ENCODE measurements at places on chromosomes 13 and 19.

DNA sequence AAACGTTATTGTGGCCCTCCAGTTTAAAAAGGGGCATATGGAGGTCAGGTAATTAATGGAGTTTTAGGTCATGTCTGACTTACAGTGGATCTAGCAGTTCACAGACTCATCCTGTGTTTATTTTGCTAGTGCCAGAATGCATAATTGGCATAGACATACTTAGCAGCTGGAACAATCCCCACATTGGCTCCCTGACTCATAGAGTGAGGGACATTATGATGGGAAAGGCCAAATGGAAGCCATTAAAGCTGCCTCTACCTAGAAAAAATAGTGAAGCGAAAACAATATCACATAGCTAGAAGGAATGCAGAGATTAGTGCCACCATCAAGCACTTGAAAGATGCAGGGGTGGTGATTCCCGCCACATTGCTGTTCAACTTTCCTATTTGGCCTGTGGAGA lies 610.7 kb downstream of the SLITRK5 start:
- DNase-seq: no peak

- DNase-seq: no peak
Observed at GRCh38 chr13:22549126-22549525, 631.7 kb upstream of the SGCG start.

DNA sequence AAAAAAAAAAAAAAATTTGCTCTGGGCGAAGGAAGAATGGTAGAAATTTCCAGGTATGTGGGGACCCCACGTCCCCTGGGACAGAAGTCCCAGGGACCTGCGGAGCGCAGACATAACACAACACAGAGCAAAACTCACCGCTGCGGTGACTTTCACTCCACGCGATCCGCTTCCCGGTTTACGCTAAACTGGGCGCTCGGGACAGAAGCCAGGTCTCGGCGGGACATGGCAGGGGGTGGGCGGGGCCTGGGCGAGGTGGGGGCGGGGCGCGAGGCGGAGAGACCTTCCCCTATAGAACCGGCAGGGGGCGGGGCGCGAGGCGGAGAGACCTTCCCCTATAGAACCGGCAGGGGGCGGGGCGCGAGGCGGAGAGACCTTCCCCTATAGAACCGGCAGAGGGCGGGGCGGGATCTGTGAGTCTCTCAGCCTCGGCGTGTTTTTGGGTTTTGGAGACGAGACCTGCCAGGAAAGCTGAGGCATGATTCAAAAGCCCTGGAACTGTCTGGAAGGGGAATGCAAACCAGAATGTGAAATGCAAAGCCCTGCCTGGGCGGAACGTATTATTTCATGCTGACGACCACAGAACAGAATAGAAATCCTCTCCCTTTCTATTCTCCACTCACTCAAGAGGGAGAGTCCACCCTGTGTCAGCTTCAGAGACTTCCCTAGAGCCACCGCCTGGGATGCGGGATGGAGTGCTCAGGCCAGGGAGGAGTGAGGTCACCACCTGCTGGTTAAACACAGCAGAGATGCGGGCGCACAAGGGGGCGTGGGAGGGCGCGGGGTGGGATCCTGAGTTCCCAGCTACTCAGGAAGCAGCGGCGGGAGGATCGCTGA lies 20.2 kb upstream of the ERVV-1 start:
- DNase-seq: peak; percentile 49

GRCh38 chr19:10747674-10748073 lies 29.8 kb downstream of the DNM2 start:
- DNase-seq: no peak

- DNase-seq: no peak
Observed at GRCh38 chr13:101262306-101262705, 154.0 kb downstream of the NALCN start.

DNA sequence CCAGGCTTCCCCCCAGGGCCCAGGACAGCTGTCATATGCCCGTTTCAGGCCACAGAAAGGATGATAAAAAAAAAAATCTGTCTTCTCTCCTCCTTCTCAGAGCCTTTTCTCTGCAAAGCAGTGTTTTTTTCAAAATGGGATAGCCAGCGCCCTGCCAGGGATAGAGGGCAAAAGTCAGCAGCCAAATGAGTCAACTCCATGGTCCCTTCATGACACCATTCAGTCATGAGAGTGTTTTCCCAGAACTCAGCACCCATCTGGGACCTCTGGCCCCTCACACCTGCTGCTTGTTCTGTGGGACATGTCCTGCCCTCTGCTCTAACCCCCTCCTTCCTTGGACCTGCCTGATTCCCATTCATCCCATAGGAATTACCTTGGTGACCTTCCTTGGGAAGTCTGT lies 95.0 kb downstream of the CYSLTR2 start:
- DNase-seq: peak; percentile 45

DNA sequence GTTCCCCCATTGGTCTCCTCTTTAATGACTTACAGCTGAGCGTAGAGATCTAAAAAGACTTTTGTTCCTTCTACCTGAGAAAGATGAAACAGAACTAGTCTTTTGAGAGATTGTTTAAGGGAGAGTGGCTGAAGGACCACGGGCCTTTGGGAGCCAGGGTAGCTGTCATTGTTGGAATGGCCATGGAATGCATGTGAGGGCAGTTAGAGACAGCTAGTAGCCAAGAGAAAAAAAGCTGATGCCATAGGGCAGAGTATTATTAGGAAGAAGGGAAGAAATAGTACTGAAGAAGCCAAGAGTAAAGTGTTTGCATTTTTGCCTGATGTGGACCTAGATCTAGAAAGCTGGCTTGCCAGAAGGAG lies 5.6 kb downstream of the ZNF507 start:
- no peak for DNase-seq

- DNase-seq: peak; percentile 73
Observed at GRCh38 chr19:3132971-3133792, 2.7 kb upstream of the GNA15 start.
